ENCODE measurements at places on chromosomes 1 and 21.

DNA sequence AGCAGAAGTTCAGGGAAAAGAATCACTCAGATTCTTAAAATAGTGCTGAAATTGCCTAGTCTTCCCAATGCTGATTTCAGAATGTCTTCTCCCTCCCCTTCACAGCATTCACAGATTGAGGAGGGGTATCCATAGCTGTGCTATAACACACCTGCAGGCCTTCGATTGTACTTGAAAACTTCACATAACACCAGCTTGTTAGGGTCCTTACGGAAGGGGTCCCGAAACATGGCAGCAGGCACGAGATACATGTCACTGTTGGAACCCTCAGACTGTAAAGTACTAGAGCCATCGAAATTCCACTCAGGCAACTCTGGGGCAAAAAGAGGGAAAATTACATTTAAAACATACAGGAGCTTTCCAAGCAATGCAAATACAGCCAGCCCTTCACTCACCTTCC, 4.6 kb downstream of the GLUL start:
- DNase-seq = no peak

- DNase-seq = peak; percentile 51
These were observed 40.0 kb upstream of the CITED4 start for GRCh38 chr1:40901886-40902852.

DNA sequence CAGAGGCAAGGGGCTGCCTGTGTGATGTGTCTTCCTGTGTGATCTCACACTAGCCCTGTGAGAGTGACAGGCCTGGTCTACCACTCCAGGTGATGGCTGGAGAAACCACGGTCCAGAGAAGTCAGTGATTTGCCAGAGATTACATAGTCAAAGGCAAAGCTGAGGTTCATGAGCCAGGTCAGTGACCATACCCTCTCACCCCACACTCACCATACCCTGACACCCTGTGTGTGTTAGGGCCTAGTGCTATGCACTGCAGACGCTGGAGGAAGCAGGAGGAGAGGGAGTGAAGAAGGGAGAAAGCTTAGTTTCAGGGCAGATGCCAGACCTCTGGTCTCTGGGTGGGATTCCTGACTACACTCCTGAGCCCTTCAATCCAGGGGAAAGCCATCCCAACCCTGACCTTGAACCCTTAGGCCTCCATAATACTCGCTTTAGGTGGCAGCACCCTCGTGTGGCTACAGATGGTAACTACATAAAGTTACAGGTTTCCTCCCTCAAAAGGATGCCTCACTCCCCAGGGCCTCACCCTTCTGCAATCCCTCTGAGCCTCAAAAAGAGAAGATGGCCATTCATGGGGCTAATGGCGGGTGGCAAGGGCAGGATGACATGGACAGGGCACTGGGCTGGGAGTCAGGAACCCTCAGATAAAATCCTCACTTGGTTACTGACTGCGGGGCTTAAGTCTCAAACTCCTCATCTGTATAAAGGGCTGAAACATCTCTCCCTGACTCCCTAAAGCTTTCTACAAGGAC, 20.8 kb upstream of the SDC3 start:
- no peak for DNase-seq

DNA sequence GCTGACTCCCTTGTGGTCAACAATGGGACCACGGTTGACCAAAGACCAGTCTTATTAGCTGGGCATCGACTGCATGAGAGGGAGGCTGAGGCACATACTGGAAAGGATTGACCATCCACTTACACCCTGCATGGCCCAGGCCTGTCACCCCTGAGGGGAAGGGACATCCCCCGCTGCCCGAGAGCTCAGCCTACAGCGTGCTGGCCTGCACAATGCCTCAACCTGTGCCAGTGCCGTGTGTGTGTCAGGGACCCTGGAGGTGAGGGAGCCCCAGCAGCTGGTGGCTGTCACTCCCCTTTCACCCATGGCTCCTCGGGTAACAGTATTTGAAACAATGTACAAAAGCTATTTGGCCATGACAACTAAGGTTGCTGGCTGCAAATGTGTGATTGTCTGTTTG, 67.3 kb downstream of the SLC35F3 start:
- no peak for DNase-seq

DNA sequence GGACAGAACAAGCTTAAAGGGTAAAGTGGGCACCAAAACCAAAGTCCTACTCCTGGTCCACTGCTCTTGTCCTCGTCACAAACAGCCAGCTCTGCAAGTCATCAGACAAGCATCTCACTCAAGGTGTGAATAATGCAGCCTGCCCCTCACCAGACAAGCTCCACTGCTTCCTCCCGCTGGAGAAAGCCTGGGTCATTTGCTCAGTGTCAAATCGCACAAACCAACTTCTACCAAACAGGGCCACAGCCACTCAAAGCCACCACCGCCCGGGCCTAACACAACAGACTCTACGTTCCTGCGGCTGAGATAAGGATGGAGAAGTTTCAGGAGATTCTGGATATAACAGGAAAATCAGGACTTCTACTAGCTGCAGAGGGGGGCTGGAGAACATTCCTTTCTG, 3.3 kb downstream of the SSBP3 start:
- no peak for DNase-seq

GRCh38 chr1:12456979-12457378, 161.0 kb downstream of the DHRS3 start:
- DNase-seq = no peak

GRCh38 chr1:30197639-30198450, 525.5 kb downstream of the MATN1 start:
- DNase-seq = no peak

DNA sequence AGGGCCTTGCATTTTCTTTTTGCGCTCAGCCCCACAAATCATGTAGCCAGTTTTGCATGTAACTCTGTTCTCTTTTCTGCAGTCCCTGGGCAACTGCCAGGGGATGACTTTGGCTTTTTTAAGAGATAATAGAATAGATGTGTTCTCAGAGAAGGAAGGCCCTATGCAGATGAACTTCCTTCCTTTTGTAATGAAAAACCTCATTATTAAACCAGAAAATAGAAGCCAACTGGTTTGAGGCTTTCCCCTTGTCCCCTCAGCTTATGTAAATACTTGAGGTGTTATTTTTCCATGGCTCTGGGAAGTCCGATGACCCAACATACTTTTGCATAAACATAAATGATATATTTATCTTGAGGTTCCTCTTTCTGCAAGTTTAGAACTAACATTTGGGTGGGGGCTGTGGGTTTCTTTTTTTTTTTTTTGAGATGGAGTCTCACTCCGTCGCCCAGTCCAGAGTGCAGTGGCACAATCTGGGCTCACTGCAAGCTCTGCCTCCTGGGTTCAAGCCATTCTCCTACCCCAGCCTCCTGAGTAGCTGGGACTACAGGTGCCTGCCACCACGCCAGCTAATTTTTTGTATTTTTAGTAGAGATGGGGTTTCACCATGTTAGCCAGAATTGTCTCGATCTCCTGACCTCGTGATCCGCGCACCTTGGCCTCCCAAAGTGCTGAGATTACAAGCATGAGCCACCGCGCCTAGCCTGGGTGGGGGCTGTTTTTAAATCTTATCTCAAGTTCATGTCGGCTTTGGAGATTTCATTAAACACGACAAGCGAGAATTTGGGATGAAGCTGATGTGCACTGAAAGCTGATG, 14.4 kb upstream of the FCRL5 start:
- DNase-seq = no peak

DNA sequence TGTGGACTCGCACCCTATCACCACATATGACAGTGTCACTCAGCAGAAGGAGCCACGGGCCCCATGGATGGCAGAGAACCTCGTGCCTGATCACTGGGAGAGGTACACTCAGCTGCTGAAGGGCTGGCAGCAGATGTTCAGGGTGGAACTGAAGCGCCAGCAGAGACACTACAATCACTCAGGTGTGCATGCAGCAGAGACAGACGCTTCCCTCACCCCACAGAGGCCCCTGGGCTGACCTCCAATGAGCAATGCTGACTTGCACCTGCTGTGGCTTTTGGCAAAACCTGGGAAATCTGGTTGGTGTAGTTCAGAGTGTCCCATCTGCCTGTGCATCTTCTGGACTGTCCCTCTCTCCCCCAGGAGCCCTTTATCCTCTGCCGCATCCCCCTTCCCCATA, 51.9 kb downstream of the KIAA1614 start:
- no peak for DNase-seq

GRCh38 chr1:219806642-219807041, 121.7 kb downstream of the SLC30A10 start:
- DNase-seq = no peak

DNA sequence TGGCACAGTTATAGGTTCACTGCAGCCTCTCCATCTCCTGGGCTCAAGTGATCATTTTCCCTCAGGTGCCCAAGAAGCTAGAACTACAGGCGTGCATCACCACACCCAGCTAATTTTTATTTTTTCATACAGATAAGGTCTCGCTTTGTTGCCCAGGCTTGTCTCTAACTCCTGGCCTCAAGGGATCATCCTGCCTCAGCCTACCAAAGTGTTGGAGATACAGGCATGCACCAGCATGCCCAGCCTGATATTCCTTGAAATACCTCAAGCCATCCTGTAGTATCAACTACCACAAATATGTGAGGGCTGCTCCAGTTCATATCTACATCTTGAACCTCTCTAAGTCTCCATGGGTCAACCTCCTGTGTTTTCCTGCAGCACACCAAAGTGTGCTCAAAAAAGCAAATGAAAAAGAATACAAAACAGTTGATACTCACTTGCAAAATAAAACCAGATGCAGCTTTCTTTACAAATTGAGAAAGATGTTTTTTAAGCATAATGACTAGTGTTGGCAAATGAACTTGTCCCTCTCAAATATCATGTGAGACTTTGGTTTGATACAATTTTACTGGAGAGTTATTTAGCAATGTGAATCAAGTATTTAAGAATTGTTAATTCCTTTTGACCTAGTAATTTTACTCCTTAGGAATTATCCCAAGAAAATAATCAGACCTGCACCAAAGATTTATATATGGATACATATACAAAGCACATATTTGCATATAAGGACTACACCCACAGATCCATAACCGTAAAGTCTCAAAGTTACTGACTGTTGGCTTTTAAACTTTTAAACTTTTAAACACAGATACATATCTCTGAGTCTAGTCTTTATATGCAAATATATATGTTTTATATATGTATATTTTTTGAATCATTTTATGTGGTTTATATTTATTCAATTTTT, 197.7 kb downstream of the NRIP1 start:
- no peak for DNase-seq

GRCh38 chr1:25695771-25696311, 79.2 kb downstream of the MAN1C1 start:
- peak; percentile 76 for DNase-seq

DNA sequence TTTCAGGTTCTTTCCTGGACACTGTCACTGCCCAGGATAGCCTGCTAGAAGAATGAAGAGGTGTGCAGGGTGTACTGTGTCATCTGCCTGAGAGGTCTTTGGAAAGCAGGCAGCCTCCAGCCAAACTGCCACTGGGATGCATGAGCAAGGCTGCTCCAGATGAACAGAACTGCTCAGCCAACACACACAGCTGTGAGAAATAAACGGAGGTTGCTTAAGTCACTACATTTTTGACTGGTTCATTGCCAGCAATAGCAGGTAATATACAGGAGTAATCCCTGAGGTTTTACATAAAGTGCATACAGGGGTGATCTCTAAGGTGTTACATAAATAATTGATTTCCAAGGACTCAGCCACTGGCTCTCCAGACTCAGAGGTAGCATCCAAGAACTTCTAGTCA, 516.9 kb downstream of the BRINP3 start:
- no peak for DNase-seq

GRCh38 chr1:973459-974292, 7.4 kb downstream of the PLEKHN1 start:
- no peak for DNase-seq

- DNase-seq = no peak
These were observed 43.2 kb upstream of the C1orf185 start for GRCh38 chr1:51058858-51059257.

GRCh38 chr1:112995890-112996289, 39.9 kb upstream of the SLC16A1 start:
- DNase-seq = peak; percentile 19

Data from retinal pigment epithelial cell (primary cell).